ENCODE measurements at places on chromosomes 7 and 10.

DNA sequence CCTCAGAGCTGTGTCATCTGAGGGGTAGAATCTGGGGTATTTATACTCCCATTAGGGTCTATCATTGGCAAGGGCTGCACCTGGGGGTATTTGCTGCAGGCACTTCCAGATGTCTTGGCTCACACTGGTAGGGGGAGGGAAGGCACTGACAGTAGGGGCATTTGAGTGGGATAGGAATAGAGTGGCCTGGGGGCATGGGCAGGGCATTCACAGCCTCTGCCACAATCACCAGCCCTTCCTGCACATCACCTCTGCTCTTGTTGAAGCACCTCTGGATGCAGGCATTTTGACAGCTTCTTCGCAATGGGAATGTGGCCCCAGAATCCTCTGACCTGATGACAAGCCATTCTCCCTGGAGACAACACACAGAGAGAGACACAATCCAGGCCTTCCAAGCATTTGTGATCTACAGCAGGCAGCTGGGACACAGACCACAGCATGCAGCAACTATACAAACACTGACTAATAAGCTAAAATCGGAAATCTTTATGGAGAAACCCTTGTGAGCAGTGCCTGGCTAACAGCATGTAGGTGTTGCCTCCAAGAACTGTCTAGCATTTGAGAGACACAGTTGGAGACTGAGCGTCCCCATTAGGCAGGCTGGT lies 178.5 kb downstream of the KCNMA1 start:
- DNase-seq, result no peak

DNA sequence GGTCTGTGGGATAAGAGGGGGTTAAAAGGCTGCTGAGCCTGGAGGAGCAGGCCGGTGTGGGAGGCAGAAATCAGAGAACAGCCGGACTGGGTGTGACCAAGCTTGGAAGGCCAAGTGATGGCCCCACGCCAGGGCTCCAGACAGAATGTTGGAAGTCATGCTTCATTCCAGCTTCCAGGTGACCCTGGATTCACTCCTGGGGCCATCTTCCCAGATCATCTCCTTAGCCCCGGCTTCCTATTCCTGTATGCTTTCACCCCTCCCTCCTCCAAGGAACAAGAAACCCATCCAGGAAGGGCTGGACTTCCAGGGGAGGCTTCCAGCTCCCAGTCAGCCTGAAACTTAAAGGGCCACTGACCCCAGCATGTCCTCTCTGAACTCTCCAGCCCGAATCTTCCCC lies 1.0 kb downstream of the INMT start:
- no peak for DNase-seq

DNA sequence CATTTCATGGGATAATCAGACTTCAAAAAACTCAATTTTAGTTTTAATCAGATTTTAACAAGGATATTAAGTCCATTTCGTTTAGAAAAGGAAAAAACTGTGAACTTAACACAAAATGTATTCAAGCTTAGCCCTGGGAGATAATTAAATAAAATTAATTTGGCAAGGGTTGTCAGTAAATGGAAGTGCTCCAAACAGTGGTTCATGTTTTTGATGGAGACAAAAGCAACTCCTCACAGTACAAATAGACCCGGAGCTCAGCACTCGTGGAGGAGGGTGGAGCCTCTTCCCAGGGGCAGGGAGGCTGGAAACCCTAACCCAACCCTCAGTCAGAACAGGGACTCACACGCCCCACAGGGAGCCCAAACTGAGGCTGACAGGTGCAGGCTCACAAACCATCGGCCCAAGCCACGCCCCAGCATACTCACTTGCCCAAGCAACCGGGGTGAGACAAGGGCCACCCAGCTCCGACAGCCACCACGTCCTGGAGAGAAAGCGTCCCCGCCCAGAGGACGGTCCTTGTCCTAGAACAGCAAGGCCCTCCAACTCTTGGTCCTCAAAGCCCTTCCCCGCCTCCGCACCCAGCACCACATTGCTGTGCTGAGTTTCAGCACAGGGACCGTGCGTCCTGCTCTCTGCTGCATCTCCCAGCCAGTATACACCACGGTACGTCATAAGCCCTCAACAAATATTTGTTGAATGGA lies 39.8 kb downstream of the MAD1L1 start:
- DNase-seq, result no peak

DNA sequence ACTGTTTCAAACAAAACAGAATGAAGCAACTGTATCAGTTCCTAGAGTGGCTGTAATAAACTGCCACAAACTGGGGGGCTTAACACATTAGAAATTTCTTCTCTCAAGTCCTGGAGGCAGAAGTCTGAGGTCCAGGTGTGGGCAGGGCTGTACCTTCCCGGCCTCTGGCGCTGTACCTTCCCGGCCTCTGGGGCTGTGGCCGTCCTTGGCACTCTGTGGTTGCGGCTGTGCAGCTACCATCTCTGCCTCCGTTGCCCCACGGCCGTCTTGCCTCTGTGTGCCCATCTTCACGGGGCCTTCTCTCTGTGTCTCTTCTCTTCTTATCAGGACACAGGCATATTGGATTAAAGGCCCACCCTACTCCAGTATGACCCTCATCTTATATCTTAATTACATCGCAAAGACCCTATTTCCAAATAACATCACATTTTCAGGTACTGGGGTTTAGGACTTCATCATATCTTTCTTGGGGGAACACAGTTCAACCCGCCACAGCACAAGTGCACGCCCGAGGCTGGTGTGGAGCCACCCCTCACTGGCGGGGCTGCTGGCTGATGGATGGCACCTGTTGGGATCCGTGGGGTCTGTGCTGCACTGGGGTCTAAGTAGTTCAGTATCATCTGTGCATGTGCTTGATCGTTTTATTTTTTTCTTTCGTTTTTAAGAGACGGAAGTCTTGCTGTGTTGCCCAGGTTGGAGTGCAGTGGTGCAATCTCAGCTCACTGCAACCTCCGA lies 123.2 kb downstream of the ACTR3B start:
- DNase-seq, result no peak

GRCh38 chr7:54469740-54470139 lies 72.4 kb upstream of the VSTM2A start:
- DNase-seq, result no peak

DNA sequence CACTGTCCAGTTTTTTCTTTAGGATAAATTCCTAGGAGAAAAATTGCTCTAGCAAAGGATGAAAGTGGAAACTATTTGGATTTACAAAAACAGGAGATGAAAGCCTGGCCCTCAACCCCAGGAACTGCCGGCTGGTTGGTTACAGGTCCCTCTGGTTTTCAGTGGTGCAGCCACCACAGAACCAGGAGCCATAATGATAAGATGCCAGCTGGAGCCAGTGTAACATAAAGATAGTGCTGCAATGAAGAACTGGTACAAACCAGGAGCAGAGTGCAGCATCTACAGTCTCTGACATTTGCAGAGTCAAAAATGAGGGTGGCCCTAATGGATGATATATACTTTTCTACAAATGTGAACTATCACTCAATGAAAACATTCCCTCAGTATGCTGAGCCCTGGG lies 20.4 kb upstream of the NUP42 start:
- no peak for DNase-seq

DNA sequence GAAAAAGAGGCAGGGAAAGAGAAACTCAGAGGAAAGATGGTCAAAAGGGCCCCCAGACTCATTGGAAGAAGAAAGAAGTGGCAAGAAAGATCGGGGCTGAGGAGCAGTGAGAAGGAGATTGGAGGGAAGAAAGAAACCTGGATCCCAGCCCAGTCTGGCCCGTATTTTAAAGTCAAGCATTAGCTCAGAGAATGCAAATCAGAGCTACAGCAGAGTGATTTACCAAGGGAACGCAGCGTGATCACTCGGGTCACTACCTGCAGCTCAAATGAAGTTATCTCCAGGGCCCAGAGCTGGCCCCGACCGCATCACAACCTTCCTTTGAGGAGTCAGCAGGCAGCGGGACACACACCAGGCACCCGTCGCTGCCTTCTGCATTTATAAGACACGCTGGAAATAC lies 72.8 kb downstream of the CARD11 start:
- peak; percentile 34 for DNase-seq

DNA sequence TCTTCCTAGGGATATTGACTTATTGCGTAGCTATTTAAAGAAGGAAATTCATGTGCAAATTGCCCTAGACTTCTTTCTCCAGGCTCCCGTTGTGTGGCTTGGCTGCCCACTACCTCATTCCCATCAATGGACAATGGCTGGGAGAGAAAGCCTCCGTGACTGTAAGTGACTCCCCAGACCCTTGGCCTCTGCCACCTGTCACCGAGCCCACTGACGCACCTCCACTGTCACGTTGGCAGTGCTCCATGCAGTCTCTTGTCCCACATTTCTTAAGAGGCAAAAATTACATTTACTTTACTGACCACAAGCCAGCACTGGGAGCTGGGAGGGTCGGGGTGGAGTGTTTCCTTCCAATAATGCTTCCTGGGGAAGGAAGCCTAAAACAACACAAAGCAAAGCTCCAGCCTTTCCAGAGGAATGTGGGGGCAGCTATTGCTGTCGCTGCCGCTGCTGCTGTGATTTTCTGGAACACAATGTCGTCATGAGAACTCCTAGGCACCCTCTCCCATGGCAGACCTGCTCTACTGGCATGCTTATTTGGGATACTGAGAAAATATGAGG lies 89.7 kb upstream of the STEAP1B start:
- DNase-seq, result no peak

DNA sequence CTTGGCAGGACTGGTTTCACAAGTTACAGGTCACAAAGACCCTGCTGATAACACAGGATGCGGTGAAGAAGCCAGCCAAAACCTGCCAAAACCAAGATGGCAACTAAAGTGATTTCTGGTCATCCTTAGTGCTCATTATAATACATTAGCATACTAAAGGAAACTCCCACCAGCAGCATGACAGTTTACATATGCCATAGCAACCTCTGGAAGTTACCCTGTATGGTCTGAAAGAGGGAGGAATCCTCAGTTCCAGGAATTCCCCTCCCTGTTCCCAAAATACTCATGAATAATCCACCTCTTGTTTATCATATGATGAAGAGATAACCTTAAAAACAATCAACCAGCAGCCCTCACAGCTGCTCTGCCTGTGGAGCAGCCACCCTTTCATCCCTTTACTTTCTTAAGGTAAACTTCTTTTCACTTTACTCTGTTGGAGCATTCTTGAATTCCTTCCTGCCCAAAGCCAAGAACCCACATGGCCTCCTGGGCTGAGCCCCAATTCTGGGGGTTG lies 21.9 kb downstream of the DPY19L1 start:
- DNase-seq, result no peak

All from chondrocyte (in vitro differentiated cells).